ENCODE measurements at places on chromosomes 4 and X. TPM values are rescaled to one million over a fixed set of nuclear protein-coding genes. Genes with fewer than 3 reads are reported as not detected.
A peak's percentile ranks its signal among the peaks of the same experiment; 100 is the strongest.

DNA sequence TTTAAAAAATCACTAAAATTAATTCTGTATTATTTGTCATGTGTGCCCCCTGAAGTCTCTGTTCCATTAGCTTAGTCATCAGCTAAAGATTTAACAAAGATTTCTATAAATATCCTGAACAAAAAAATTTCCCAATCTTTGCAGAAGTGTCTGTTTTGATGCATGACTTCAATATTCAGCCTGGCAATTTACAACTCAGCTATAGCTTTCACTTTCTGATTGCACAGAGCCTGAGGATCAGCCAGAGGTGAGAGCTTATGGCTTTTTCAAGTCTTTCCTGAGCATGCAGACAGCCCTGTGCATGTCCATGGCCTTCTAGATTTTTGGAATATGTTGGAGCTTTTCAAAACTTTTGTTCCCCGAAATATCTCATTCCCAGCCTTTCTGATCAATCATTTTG is 420.1 kb downstream of the ZNF674 start:
- DNase-seq = no peak

GRCh38 chrX:40468033-40468846 is 112.5 kb upstream of the ATP6AP2 start:
- peak; percentile 74 for DNase-seq

GRCh38 chr4:108398316-108398715 is 222.1 kb upstream of the RPL34 start:
- DNase-seq = no peak

DNA sequence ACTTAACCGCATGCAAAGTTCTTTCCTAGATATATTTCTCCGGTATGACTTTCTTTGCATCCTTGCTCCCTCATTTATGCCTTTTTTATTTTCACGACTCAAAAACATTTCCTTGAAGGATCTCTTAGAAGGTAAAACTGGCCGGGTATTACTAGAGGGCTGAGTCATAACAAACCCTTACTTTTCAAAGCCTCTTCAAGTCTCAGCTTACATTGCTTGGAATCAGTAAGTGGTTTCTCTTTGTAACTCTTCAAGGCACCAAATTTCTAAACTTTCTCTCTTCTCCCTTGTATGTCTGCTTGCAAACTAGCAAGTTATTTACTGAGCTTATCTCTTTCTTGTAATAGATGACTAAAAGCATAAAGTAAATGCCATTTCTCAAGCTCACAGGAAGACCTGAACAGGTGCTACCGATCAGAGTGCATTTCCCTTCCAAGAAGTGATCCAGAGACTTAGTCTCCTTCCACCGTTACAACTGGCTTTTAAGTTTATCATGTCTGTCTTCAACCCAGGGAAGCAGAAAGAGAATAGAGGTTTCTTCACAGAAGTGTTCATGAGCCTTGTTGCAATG is 75.5 kb downstream of the ANXA10 start:
- DNase-seq = no peak

- DNase-seq = no peak
Measured at GRCh38 chr4:26126143-26126718, 194.6 kb upstream of the RBPJ start.

- DNase-seq = no peak
Measured at GRCh38 chr4:56206258-56206657, 181.0 kb downstream of the AASDH start.

GRCh38 chr4:169861593-169861992 is 103.8 kb upstream of the HPF1 start:
- no peak for DNase-seq

- no peak for DNase-seq
Measured at GRCh38 chrX:40448793-40449192, 132.0 kb upstream of the ATP6AP2 start.

The CTAG2 gene
- total RNA-seq = not detected

The GPR34 gene
- 8.5 TPM for total RNA-seq

The RELL1 gene
- 88.8 TPM for total RNA-seq

The HTN3 gene
- total RNA-seq = not detected

The ZAR1 gene
- total RNA-seq = 0.32 TPM
